ENCODE measurements at places on chromosomes 2 and 18.

- DNase-seq: peak; percentile 52
These were observed 309.8 kb downstream of the C1D start for GRCh38 chr2:67752969-67753368.

- peak; percentile 75 for DNase-seq
These were observed 22.2 kb downstream of the NFE2L2 start for GRCh38 chr2:177242121-177242987.

- no peak for DNase-seq
These were observed 135.1 kb upstream of the EPB41L3 start for GRCh38 chr18:5678779-5679406.

GRCh38 chr2:6309415-6310255 is 556.1 kb downstream of the CMPK2 start:
- DNase-seq: no peak

- DNase-seq: no peak
These were observed 24.0 kb downstream of the SPATS2L start for GRCh38 chr2:200330351-200331060.

GRCh38 chr2:208556983-208557484 is 150.4 kb downstream of the PTH2R start:
- no peak for DNase-seq

GRCh38 chr2:61018318-61018755 is 282 bp upstream of the PUS10 start:
- no peak for DNase-seq
